ENCODE measurements at places on chromosomes 4 and X. TPM values are rescaled to one million over a fixed set of nuclear protein-coding genes. Genes with fewer than 3 reads are reported as not detected.

The SSX3 gene
- total RNA-seq, result not detected

- no peak for DNase-seq
Observed at GRCh38 chrX:153440556-153441135, 5.2 kb downstream of the TREX2 start.

The PLP1 gene
- total RNA-seq, result 106 TPM

- DNase-seq, result no peak
Observed at GRCh38 chr4:73676861-73677323, 56.7 kb upstream of the RASSF6 start.

DNA sequence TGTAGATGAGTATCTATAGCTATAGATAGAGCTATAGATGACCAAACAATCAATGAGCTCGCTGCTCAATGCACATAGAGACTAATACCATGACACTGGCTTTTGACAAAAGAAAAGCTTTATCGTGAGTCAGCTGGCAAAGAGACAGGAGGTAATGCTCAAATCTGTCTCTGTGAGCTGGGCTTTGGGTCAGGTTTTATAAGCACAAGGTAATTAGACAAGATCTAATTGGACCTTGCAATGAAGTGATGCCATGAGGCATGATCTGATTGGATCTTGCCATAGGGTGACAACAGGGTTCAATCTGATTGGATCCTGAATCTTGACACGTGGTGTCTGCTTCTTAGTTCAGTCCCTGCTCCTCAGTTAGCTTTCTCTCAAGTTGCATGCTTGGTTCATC is 180.7 kb upstream of the MXRA5 start:
- DNase-seq, result no peak

The NDP gene
- 2.5 TPM for total RNA-seq

- no peak for DNase-seq
Observed at GRCh38 chrX:936979-937769, 275.3 kb downstream of the CRLF2 start.

DNA sequence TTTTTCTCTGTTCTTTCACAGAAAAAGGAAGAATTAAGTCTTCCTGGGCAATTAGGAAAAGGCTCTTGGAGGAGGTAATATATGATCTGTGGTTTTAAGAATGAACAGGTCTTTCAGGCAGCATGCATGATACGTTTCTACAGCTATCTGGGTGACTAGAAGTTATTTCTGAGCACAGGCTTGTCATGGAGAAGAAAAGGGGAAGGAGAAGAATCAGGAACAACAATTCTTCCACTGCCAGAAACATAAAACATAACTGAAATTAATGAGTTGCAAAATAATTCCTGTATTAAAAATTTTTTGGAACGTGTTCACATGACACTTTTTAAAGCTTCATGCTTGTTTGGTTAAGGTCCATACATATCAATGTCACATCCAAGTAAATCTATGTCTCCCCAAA is 17.7 kb upstream of the STIM2 start:
- DNase-seq, result no peak

The EBP gene
- total RNA-seq, result 74.6 TPM

The SOX3 gene
- 20.4 TPM for total RNA-seq

The RNF150 gene
- 1.4 TPM for total RNA-seq

DNA sequence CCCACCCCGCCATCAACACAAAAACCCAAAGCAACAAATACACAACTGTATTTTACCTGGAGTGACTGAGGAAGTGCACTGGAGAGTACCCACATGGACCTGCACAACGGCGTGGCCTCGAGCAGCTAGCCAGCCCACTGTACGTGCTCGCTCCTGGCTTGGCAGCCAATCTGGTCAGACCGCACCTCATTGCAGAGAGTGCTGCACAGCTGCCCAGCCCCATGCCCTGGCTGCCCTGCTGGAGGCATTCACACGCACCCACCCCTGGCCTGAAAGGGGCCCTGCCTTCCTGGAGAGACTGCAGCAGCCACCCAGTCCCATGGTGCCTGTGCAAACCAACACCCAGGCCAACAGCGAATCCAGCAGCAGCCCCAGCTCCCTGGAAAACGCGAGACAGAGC is 116.3 kb downstream of the GALNTL6 start:
- DNase-seq, result no peak

DNA sequence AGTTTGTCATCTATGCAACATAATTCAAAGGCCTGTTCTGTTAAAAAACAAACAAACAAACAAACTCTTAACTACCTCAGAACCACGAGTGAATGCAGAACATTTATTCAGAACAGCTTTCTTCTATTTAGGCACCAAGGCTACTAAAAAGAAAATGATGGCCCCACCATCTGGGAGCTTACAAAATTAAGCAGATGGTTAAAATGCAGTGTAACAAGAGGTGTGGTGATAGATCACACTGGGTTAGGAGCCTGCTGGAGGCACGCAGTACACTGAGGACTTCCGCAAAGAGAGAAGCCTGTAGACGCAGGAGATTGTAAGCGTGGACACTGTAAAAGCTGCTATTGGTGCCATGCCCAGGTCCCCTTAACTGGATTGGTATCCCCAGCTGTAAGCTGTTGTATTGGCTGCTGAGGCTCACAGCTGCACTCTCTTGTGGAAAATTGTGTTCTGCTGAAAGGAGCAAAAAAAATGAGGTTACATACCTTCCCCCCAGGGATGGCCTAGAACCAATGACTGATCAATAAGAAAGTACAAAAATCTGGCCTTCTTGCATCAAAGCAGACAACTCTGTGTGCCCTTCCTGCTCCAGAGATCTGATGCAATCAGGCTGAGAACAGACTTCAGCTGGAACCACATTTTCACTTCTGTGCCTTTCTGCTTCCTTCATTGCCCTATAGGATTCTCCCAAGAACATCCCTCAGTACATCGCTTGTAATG is 60.0 kb downstream of the SHROOM3 start:
- no peak for DNase-seq

DNA sequence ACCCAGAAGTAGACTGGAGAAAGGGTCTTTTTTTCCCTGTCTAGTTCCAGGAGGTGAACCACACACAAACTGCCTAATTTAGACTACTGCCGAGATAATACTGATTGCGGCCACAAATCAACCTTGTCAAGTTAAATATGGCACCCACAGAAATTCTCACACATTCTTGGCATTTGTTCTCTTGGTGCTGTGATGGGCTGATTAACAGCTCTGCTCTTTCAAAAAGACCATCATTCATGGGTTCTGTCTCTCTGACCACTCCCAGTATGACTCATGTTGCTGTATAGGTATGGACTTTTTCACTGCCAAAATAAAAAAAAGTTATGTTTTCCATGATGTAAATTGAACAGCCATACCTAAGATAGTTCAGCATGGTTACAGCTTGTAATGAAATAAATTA is 1003.5 kb upstream of the LCORL start:
- no peak for DNase-seq

The KLHL8 gene
- 20.3 TPM for total RNA-seq

GRCh38 chr4:17115583-17115982 is 217.1 kb upstream of the LDB2 start:
- no peak for DNase-seq

DNA sequence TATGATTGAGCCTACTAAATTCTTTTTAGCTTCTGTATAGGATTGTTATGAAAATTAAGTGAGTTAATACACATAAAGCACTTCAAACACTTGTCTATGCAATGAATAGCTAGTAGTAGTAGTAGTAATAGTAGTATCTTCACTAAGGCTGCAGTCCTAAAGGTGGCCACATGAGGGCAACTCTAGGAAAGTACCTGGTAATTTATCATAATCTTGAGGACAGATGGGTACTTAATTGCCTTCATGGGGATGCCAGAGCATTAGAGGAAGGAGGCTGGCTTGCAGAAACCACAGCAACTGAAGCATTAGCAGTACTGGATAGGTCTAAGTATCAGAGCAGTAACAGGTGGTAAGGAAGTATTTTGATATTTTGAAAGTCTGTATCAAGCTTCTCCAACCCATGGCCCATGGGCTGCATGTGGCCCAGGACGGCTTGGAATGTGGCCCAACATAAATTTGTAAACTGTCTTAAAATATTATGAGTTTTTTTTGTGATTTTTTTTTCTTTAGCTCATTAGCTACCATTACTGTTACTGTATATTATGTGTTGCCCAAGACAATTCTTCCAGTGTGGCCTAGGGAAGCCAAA is 17.3 kb downstream of the NIPAL1 start:
- peak; percentile 17 for DNase-seq

- no peak for DNase-seq
Observed at GRCh38 chr4:99013884-99014523, 18.5 kb downstream of the METAP1 start.

The ADGRL3 gene
- 70.0 TPM for total RNA-seq

The FATE1 gene
- not detected for total RNA-seq

The PRRG3 gene
- total RNA-seq, result 2.0 TPM

DNA sequence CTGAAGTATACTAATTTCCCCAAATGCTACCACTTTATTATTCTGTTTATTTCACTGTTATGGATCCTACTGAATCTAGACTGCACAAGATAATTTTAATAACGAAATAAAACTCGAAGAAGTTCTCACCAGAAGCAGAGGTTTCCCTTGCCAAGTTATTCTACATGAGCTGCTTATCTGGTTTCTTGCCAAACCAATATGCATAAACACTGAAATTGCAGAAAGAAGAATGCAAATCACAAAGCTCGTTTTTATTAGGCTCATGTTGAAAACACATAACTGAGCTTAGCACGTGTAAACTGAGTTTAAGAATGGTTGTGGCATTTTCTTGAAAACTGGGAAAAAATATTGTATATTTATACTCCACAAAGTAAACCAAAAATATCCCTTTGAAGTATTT is 35.9 kb downstream of the GRID2 start:
- no peak for DNase-seq

The CTBP1 gene
- total RNA-seq, result 243 TPM

The ENPP6 gene
- not detected for total RNA-seq

DNA sequence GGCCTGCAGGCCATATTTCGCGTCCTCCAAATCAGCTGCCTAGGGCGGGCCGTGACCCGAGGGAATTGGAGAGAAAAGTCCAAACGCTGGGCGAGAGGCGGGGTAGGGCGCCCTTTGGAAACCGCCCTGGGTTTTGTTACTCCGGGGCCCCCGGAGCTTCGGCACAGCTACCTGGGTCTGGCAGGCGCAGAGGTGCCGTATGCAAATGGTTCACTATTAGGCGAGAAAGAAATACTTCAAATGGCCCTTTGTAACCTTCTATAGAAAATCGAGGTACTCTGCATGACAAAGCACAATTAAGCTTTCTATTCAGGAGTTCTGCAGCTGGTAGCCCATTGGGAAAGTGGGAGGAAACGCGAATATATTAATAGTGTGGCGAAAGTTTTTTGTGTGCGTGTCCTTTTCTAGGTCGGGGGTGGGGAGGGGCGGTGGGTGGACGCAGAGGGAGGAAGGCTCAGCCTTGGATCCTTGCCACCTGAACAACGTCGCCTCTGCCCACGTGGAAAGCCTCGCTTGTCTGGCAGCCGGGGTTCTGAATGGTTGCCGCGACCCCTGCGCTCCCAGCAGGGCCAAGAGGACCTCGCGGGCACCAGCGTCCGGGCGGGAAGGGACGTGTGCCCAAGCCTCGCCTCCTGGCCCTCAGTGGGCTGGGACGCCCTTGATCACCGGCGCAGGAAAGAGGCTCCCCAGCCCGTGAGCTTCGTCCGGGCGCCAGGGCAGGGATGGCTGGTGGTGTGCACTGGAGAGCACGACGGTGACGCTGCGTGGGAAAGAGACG is 9.5 kb downstream of the GSX2 start:
- peak; percentile 63 for DNase-seq

The PF4V1 gene
- not detected for total RNA-seq
